ENCODE measurements at places on chromosomes 3 and 15.

DNA sequence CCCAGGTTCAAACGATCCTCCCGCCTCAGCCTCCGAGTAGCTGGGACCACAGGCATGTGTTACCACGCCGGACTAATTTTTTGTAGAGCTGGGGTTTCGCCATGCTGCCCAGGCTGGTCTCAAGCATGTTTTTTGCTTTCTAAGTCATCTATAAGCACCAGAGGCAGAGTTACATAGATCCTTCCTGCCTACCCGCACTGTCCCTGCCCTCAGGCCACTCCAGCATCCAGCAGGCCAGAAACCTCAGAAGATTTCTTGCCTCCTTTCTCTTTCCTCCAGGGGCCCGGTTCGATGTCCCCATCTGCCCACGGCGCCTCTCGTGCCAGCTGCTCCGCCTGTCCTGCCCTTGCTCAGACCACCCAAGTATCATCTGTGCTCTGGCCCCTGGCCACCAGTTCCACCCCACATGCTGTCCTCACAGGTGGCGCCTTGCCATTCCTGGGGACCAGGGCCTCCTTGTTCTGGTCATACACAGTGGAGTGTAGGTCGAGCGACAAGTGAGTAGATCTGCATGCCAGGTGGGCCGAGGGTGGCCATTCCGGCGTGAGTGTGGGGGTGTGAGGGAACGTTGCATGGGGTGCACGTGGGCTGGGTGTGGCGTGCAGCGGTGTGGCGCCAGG is 27.3 kb downstream of the KLHDC8B start:
- no peak for DNase-seq

GRCh38 chr3:31290046-31290445 is 242.7 kb upstream of the STT3B start:
- DNase-seq, result no peak

DNA sequence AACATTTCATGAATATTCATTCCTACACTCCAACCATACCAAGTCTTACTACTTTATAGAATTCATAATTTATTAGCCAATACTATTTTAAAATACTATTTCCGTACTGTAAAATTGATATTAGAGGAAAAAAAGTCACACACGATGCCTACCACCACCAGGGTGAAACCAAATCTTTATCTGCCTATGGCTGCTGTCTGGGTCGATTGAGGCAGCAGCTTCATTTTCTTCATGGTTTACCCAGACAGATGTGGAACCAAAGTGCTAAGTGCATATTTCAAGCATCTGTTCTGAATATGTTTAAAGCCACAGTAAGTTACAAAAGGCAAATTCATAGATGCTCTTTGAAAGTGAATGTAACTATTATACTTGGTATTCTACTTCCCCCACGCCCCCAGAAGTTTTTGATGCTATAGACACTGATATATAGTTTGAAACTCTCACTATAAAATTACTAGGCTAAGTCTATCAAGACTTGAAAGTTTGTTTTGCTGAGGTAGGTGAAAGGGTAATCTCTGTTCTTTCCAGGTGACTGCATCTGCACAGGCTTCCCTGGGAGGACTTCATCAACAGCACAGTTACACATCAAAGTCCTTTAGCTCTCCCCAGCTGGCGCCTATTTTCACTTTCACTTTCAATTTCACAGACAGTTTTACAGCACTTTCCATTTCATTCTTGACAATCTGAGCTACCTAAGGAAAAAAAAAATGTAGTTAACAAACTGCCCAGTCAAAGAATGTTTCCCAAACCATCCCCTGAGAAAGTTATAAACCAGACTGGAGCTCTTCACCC is 113.9 kb downstream of the POLQ start:
- DNase-seq, result peak; percentile 43

DNA sequence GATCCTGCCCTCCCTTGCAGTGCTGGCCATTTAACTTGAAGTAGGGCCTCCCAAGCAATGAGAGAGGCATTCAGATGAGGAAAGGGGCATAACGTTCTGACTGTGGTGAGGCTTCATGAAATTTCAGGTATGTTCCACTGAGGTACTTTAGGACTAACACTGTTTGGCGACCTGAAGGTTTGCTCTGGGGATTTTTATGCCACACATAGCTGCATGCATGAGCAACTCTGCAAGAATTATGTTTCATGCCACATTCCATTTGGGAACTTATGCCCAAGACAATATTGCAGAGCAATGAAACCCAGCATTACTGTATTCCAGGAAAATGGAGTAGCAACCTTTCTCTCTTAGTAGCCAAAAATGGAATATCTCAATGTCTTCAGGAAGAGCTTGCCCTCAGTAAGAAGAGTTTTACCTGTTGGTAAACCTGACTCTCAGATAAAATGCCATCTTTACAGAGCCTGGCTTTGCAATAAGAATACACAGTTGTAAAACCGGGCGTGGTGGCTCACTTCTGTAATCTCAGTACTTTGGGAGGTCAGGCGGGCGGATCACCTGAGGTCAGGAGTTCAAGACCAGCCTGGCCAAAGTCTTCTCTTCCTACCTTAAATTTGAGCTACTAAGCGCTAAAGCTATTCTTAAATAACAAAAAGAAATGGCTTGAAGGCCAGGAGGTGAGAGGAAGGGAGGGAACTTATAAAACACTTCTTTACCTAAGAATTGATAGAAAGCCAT is 16.7 kb upstream of the TBL1XR1 start:
- no peak for DNase-seq

DNA sequence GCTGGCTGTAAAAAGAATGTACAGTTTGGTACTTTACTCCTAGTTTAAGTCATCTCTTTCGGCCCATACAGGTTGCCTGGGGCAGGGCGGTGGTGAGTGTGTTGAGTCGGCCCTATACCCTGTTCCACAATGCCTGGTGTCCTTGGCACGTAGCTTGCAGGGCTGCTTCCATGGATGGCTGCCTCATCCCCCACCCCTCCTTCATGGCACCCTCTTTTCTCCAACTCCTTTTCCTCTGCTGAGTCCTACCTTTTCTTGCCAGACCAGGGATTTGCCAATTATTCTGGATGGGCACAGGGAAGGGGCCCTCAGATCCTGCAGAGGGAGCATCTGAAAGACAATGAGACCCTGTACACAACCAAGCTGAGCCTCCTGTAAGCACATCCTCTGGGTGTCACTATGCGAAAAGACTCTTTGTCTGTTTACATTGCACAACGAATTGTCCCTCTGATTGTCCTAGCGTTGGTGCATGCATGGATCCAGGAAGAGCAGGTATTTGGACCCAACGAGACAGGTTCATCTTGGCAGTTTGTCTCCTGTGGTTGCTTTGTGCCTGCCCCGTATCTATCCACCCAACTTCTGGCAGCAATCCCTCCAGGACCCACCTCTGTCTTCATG is 73.6 kb upstream of the CGNL1 start:
- DNase-seq, result no peak

DNA sequence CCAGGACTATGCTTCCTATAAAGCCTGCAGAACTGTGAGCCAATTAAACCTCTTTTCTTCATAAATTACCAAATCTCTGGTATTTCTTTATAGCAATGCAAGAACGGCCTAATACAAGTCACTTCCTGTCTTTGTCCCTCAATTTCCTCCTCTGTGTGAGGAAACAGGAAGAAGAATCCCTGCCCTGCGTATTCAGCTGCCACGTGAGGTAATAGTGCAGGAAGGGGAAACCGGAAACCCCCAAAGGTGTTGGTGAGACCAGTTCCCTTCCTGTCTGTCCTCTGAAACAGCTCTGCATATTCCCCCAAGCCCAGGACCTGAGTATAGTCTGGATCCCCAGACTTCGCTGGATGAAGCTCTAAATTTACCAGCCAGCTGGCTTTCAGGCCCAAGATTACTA is 18.1 kb upstream of the PTPN23 start:
- no peak for DNase-seq

DNA sequence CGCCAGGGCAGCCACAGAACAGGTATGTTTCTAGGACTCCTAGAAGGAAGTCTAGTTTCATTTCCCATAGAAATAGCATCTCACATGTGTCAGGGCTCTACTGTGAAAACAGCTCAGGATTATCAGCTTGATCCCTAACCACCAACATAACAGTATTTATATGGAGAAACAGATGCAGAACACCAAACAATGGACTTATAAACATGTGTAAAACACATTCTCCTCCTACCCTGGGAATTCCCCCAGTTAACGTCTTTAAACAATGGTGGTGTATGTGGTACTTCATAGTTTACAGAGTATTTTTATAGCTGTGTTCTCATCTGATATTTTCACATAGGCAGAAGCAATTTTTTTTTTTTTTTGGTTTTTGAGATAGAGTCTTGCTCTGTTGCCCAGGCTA is 9.7 kb downstream of the TNFSF10 start:
- DNase-seq, result no peak

- DNase-seq, result no peak
These were observed 121.9 kb upstream of the DPH6 start for GRCh38 chr15:35667908-35668307.

- peak; percentile 65 for DNase-seq
These were observed 203.3 kb downstream of the FEZF2 start for GRCh38 chr3:62169906-62170660.

DNA sequence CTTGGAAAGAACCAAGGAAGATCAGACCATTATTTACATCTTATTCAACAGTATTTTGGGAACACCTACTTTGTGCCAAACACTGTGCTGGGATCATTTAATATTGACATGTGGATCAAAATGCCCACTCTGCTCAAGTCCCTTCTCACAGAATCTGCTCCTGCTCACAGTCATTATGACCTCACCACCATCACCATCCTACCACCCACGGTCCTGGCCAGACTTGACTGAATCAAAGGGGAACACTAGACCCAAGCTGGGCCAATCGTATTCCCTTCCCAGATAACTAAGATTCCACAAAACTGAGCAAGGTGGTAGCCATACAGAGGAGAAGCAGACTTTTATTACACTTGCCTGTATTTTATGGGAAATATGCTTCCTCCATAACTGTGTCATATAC is 3.4 kb upstream of the CEP152 start:
- DNase-seq, result no peak

DNA sequence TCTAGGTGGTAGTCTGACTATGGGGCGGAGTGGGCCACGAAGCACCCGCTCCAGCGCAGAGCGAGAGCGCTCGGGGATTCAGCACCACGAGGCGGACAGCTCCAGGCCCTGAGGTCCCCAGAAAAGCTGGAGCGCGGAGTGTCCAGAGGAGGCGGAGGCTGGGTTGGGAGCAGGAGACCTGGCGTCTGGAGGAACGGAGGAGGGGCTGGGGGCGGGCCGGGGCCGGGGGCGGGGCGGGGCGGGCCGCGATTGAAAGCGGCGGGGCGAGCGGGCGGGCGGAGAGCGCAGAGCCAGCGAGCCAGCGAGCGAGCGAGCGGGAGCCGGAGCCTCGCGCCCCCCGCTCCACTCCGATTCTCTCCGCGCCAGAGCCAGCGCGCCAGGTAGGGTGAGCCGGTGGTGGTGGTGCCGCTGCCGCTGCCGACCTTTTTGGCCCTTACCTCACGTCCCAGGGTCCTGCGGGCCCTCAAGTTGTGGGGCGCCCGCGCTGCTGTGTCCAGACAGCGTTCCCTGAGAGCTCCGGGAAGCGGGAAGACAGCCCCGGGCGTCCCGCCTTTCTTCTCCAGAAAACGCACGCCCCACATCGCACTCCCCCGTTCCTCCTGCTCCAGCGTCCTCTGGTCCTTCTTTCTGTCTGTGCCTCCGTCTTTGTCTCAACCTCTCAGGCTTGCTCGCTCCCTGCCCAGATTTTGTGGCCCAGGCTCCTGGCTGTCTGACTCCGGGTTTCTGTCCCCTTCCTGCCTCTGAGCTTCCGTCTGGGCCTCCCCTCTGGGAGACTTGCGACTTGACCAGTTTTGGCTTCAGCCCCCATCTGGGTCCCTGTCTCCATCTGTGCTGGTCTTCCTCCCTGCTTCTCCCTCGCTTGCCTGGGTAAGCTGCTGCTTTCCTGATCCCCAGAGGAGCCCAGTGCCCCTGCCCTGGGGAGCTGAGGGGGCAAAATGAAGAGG is at the start of gene GRM2:
Gene GRM2 (plus strand): TSS at position 281 of the 944 bp plus-strand sequence. CDS start 1,916 bp downstream, outside the sequence.
- DNase-seq, result peak; percentile 85

- DNase-seq, result peak; percentile 60
These were observed 75.1 kb downstream of the SLC12A8 start for GRCh38 chr3:125137358-125138033.

DNA sequence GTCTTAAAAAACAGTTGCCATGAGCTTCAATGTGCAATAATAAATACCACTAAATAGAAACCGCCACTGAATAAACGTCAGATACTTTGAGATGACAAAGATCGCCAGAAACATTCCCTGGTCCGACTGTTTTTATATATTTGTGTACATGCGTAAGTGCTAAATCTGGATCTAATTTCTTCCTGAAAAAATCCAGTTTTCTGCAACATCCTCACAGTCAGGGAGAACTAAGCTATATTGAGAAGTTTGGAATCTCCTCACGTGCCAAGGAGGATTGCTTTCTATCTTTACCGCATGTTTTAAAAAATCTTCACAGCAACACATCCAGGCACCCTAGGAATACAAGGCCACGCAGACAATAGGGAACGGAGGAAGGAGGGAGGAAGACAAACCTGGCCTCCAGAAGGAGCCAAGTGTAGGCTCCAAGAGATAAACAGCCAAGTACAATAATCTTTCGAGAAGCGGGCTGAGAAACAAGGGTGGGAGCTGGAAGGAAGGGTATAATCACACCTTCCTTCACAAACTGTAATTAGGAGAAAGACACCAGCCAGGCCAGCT is 5.7 kb downstream of the VGLL4 start:
- DNase-seq, result peak; percentile 93

DNA sequence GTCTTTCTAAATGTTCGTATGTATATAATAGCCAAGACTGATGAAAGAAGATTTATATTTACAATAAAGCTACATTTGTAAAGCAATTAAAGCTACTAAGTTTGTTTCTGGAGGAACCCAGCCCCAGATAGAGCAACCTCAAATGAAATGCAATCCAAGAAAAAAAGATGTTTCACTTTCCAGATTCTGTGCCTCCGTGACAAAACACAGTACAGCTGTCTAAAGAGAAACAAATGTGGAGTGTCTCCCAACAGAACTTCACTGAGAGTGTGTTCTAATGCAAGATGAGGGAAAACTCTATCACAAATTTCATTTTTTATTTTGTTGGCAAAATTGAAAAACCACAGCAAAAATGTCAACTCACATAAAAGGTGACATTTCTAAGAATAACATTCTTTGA is 317.0 kb downstream of the OCA2 start:
- no peak for DNase-seq

DNA sequence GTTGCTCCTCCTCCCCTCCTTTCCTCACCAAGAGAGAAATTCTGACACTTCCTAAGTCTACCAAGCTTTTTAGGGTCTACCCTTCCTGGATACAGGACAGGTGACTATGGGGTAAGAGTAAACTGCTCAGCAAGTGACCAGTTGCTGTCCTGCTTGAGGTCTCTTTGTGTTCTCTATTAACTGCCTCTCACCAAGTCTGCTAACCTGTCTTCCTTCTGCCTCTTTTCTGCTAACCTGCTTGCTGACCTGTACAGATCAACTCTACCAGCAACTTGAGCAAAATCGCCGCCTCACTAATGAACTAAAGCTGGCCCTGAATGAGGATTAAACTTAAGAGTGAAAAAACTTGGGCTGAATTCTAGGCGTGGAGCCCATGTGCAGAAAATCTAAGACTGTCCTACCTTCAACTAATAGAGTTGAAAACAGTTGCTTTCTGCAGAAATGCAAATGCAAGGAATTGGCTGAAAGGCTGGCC is 27.1 kb downstream of the TPM1 start:
- no peak for DNase-seq

GRCh38 chr15:100878648-100879047 is 983 bp upstream of the ALDH1A3 start:
- no peak for DNase-seq

Measured in fibroblast of skin of right quadriceps (primary cell).